Fibroblast of gingiva (primary cell): ENCODE measurements at places on chromosomes 5 and 9.
A peak's percentile ranks its signal among the peaks of the same experiment; 100 is the strongest.

- no peak for DNase-seq
Observed at GRCh38 chr9:136297016-136297691, 6.7 kb downstream of the CCDC187 start.

GRCh38 chr9:136353757-136354488, 9.6 kb downstream of the DNLZ start:
- no peak for DNase-seq

DNA sequence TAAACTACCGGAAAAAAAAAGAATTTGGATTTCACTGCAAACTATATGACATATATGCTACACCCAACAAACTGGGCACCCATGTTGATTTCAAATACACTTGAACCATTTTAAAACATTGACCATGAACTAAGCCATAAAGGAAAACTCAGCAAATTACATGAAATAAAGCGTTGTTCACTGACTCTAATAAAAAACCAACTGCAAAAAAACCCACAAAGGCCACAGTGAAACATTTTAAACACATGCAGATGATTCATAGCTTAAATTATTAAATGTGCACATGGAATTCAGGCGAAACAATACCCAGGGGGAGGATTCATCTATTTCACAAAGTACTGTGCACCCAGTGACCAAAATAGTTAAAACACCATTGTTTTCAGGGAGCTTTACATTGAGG, 33.3 kb downstream of the MTRR start:
- peak; percentile 21 for DNase-seq

- DNase-seq, result no peak
Observed at GRCh38 chr5:135192351-135192750, 158.3 kb upstream of the PITX1 start.

DNA sequence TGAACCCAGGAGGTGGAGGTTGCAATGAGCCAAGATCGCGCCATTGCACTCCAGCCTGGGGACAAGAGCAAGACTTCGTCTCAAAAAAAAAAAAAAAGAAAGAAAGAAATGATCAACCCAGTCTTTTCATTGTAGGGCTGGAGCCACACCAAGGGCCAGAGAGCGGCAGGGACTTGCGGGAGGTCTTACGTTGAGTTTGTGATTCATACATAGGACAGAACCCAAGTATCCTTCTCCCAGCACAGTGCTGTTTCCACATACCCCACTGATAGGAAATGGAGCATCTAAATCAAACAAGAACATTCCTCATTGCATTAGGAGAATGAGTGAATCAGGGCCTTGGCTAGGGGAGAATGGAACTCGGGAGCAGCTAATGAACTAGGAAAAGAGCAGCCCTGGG, 3.5 kb upstream of the TNIP1 start:
- peak; percentile 60 for DNase-seq

DNA sequence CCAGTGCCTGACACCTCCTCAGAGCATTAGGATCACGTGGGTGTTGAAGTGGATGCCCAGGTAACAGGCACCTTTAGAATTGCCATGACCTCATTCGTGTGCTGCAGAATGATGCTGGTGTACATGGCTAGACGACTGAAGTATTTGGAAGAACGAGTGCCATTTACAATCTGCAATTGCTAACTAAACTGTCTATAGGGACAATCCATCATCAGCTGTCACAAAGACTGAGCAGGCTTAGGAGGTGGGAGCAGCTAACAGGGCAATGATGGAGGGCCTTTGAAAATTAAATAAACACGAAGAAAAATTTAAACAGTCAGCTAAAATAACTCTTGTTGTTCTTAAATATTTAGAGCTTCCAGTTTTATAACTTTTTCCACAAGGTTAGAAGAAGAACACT, 375.8 kb downstream of the GADD45G start:
- DNase-seq, result no peak

DNA sequence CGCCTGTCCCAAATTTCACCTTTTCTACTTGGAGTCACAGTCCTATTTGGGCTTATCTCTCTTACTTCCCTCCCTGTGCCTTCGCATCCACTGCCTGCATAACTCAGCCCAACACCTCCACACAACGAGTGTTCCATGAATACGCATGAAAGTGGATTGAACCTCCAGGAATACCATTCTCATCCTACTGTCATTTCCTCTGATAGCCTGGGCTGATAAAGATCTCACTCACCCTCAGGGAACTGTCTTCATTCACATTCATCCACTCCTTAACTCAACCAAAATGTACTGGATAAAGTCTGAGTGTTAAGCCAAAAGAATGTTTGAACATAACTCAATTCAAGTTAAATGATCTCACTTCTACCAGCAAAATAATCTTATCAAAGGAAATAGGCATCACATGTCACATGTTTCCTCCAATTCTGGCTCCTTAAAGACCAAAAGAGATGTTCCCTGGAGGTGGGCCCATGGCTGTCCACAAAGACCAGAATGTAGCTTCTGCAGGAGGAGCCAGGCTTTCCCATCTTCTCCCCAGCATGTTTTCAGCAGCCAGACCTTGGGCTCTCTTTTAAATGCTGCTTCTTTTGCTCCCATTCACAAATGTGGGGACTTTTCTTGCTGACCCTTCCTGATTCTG, 28.4 kb upstream of the TRIO start:
- DNase-seq, result no peak

GRCh38 chr9:31958572-31958971, 425.9 kb upstream of the ACO1 start:
- DNase-seq, result no peak

GRCh38 chr5:850511-851006, at the start of gene ZDHHC11:
ZDHHC11 (minus strand) TSS chr5:850986; CDS start chr5:850602, 384 bp downstream.
- DNase-seq, result no peak

DNA sequence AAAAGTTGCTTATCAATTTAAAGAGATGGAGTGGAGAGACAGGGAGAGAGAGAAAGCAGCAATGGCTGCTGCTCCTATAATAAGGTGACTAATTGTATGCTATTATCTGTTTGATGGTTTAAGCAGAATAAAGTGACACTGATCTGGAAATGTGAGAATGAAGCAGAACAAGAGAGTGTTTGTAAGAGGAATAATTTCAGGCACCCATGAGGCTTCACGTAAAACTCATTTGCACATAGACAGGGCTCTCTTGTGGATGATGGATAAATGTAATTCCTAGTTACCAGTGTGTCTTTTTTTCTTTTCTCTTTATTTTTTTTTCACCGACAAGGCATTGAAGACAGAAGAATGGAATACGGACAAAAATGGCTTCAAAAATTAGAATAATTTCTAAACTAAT, 228.8 kb upstream of the TYRP1 start:
- DNase-seq, result no peak

DNA sequence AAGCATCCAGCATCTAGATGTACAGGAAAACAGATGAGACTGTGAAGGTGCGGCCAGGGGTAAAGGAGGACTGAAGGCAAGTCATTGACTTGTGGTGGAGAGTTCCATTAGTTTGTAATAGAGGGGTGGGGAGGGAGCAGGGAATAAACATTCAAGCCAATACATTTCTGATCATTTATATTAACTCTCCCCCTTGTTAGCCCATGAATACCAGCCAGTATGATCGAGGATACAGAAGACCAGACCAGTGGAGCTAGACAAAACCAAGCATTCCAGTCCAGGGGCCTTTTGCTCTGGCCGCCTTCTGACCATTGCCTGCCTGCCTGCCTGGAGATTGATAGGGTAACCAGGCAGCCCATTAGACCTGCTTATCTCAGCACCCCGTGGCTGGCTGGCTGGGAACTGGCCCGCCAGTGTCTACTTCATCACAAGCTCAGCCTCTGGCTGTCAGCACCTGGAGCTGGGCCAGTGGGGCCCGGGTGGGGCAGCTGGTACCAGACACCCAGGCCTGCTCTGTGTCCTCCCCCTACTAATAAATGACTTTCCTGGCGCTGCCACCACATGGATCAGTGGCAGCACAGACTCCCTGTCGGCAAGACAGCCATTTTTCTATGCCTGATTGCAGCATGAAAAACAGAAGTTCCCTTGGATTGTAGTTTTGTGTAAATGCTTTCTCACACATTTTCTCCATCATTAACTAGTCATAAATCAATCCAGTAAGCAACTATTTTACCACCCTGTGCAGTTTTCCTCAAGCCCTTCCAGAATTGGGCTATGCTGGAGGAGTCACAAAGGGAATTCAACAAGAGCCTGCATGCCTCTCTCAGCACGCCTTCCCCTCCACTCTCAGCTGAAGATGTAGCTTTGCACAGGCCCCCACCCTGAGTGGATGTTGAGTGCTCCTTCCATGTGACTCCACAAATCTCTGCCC, 181.3 kb downstream of the SNCAIP start:
- no peak for DNase-seq

GRCh38 chr5:32503261-32503660, 58.7 kb upstream of the ZFR start:
- no peak for DNase-seq

DNA sequence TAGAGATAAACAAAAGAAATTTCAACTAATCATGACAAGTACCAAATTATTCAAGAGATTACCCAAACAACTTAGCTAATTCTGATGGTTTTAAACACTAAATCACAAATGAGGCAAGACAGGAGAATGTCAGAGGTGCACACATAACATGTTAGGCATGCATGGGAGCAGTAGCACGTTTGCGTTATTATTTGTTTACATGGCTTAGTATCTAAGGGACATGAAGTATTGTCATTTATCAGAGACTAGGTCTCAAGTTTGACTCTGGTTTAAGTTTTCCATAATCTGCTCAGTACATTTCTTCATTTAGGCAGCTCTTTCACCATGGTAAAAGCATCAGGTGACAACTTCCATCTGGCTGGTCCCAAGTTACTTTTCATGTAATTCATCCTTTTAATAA, 244.1 kb upstream of the TNC start:
- peak; percentile 2 for DNase-seq

DNA sequence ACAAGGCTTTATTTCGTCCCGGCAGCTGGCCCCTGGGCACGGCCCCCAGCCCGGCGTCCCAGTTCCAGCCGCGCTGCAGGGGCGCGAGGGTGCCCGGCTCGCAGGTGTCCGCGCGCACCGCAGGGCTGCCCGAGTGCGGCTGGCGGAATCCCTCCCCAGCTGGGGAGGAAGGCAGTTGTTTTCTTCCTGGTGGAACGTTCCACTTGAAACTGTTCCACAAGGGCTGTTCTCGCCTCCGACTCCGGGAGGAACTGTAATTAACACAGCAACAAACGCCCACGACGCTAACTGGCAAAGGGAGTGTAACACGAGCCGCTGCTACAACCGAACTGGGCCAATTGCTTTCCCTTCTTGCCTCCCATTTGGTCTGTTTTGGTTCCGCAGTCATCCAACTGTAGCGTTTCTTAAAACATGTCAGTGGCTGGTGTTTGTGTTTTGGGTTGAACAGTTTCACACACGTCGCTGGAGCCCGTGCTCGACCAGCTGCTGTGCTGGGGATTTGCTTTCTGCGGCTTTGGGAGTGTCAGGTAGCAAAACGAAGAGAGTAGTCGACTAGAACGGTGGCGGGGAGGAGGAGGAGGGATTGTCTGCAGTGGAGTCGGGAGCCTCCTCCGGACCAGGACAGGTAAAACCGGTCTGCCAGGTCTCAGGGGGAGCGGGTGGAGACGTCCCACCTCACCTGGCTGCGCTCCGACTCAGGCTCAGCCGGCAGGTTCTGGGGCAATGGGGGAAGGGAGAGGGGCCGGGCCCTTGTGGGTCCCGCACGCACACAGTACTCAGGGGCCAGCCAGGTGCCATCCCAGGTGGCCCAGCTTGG, 131.6 kb upstream of the NIPBL start:
- DNase-seq, result peak; percentile 22

DNA sequence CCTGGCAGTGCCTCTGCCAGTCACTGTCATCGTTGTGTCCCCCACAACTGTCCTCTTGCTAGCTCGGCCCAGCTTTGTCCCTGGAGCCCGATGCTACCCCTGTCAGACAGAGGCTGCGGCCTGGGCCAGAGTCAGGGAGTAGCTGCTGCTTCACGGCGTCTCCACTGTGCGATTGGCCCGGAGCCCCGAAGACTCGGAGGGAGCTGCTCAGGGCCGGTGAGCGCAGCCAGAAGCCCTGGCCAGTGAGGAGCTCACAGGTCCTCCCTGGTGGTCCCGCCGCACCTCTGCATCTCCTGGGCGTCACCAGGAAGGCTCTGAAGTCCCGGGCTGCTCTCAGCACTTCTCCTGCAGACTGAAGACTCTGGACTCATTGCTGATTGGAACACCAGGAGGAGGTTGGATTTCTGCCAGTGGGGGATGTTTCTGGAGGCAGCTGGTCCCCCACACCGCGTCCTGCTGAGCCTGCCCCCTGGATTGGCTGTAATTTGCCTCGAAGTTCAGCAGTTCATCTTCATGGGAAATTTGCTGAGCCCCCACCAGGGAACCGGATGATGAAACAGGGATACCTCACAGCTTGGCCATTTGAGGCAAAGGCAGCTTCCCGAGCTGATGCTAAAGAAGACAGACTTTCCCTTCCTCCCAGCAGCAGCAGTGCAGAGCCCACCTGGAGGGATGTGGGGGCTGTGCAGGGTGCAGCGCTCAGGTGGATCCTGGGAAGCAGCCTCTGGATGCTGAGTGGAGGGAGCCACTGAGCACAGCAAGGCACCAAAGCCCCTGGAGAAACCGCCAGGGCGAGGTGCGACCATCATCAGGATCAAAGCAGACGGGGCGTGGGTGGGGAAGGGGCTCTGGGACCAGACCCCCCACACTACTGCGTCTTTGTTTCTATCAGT, 45.6 kb downstream of the USP20 start:
- no peak for DNase-seq

GRCh38 chr9:104092875-104093600, 1.1 kb upstream of the SMC2 start:
- no peak for DNase-seq

- DNase-seq, result no peak
Observed at GRCh38 chr9:131545003-131545785, at the start of gene PRRT1B. PRRT1B (plus strand) TSS chr9:131545523; CDS start chr9:131545616, 93 bp downstream.

- DNase-seq, result no peak
Observed at GRCh38 chr9:94005272-94005901, 50.2 kb upstream of the BARX1 start.

DNA sequence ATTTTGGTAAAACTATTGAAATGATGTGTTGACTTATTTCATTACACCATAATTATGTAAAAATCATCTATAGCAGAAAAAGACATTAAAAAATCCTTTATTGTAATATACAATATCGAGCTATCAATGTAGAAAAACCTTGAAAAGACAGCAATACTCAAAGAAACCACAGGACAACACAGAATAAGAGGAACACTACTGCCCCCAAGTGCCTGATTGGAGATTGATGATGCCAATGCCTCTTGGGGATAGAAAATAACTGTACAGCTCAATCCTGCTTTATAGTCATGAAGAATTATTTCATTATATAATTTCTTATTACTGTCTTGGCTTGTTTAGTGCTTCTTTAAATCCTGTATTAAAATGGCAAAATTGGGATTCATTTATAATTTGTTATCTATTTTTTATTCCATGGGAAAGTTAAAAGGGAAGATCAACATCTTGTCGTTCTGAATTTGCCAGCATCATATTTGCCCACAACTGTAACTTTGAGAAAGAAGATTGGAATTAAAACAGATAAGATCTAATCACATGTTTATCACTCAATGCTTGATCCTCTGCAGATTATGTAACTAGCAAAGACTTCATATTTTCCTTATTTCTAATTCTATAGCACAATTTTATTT, 337.5 kb downstream of the CDH9 start:
- no peak for DNase-seq
